ENCODE measurements at places on chromosomes 13 and 19.

DNA sequence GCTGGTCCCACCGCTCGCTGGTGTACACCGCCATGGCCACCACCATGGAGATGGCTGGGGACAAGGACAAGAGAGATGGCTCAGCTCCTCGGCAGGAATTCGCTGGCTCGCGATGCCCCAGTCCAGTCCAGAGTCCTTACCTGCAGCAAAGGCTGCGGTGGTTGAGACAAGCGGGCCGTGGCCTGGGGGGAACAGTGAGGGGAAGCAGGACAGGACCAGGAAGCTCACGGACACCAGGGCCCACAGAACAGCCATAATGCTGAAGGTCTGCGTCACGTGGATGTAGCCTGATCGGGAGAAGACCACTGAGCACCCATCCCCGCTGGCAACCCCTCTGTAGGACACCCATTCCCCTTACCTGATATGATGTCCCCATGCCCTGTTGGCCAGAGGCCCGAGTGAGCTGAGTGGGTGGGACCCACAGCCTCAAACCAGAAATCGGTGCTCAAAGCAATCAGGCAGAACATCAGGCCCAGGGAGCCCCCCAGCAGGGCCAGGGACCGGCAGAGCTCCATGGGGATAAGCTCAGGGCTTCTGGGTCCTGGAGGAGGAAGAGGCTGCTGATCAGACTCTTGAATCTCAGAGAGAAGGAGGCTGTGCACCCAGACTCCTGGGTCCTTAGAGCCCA, 319 bp downstream of the NKG7 start:
- no peak for DNase-seq

DNA sequence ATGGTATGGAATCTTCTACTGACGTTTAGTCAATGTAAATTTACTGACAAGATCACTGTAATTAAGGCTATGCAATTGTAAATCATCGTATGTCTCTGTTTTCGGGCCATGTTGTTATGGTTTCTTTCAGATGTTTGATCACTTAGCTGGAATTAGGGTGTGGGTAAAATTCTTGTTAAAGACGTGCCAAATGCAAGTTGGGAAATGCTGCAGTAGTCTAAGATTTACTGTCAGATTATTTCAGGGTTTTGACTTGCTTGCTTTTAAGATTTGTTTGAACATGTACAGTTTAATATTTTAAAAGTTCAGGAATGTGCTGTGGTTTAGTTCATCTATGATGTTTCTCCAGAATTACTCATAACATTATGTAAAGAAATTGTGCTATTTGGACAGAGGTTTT, 10.8 kb downstream of the NDFIP2 start:
- DNase-seq, result no peak

- DNase-seq, result no peak
Measured at GRCh38 chr19:44822177-44822576, 13.3 kb downstream of the BCAM start.

DNA sequence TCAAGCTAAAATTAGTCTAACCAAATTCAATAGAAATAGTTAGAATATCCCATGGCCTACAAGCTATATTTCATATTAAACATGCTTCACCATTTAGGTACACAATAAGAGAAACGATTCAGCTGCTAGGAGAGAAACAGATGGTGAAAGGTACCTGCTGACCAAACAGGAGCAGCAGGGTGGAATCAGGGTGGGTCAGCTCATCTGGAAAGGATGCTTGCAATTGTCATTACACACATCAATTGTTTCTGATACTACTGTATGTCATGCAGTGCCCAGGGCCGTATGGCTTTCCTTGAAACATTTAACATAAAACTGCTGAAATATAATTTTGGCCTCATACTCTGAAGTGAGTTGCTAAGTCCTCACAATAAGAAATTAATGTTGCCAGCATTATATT, 776.0 kb downstream of the DACH1 start:
- DNase-seq, result no peak

GRCh38 chr19:40512473-40513344, 45.9 kb downstream of the SPTBN4 start:
- no peak for DNase-seq

- no peak for DNase-seq
Measured at GRCh38 chr13:106738186-106738678, 170.3 kb upstream of the ARGLU1 start.

DNA sequence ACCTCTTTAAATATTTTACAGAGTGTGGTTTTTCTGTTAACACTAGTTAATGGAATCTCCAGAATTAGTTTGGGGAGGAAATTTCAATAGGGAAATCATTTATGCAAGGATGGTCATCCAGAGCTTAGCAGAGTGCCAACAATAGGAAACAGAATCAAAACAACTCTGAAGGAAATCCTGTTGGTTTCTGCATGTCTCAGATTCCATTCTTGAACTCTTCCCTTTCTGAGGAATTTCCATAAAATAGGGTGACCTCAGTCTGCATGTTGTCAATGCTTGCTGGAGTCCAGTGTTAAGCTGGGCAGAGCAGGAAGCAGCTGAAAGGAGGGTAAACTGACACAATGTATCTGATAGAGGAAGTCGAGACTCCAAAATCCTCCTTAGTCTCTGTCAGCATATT, 16.9 kb downstream of the CBY2 start:
- DNase-seq, result no peak
